Endothelial cell of umbilical vein (primary cell): ENCODE measurements at places on chromosomes 1 and 21. TPM values are rescaled to one million over a fixed set of nuclear protein-coding genes. Genes with fewer than 3 reads are reported as not detected.

- DNase-seq = no peak
These were observed 36.2 kb downstream of the CEP350 start for GRCh38 chr1:179990847-179991246.

DNA sequence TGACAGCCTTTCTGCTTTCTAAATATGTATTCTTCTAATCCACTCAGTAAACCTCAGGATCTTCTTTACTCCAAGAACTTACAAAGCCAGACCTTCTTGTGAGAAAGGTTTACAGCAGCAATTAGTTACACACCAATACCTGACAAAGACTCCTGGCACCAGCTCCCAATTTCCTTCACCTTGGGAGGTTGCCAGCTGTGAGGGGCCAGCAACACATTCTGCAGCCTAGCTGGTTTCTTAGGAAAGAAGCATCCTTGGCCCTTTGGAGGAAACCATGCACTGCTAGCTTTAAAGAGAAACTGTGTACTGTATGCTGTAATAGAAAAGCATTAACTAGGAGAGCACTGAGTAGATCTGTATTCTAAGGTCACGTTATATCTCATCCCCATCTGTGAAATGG lies 10.8 kb downstream of the FYB2 start:
- DNase-seq = no peak

DNA sequence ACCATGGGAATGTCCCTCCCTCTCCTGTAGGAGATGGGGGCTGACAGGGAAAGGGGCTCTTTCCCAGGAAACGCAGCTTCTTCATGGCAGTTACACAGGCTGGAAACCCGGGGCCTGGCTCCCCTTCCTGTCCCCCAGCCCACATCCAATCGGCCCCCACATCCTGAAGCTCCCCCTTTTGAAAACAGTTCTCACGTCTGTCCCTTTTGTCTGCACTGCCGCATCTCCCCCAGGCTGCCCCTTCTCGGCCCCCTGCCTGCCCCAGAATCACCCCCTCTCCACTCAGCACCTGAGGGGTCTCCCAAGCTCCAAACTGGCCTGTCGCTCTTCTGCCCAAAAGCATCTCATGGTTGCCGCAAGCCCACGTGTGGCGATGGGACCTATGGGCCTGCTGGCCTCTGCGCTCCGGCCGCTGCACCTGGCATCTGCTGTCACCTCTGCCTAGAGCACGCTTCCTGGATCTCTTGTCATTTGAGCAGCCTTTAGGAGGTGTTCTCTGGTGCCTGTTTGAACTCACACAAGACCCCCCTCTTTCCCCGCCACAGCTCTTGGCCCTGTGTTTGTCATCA lies 867 bp downstream of the SLC1A7 start:
- DNase-seq = no peak

GRCh38 chr21:26888256-26888655 lies 43.0 kb upstream of the ADAMTS1 start:
- DNase-seq = no peak

DNA sequence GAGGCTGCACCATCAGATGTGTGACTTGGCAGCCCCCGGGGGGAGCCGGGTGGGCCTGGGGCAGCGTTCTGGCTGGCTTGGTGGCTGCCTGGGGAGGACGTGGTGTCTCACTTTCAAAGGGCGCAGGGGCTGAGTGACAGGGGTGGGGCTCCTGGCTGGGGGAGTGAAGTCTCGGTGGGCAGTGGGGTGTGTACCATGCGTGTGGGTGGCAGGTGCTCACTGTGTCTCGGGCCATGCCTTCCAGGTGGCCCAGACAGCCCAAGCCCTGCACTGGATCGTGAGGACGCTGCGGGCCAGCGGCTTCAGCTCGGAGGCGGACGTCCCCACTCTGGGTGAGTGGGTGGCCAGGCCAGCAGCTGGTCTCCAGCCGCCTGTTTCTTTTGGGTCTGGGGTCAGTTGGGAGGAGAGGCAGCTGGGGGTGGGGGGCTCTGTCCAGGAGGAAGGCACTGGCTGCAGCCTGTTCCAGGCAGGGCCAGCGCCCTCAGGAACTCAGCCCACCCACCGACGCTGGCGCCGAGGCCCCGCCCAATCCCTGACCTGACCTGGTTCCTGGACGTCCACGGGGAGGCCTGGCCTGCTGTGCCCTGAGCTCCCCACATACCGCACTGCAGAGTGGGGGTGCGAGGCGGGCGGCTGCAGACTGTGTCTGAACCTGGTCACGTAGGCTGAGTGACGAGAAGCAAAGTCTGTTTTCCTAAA lies 30.6 kb upstream of the LRRC3 start:
- DNase-seq = no peak

GRCh38 chr1:36350659-36351226 lies 27.3 kb upstream of the EVA1B start:
- peak; percentile 85 for DNase-seq

DNA sequence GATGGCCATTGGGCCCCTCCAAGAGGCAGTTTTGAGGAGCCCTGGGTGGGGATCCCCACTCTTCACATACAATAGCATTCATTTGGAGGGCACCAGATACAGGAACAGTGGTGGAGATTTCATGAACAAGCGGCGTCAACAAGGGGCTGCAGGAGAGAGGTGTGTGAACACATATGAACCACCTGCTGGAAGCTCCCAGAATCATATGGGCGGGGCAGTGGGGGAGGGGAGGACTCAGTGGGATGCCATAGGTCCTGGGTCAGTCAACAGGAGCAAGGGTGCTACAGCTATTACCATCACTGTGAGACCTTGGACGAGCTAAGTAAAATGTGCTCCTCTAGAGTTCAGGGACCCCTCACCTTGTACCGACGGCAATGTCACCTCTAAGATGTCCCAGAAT lies 100.4 kb upstream of the IRF2BP2 start:
- no peak for DNase-seq

DNA sequence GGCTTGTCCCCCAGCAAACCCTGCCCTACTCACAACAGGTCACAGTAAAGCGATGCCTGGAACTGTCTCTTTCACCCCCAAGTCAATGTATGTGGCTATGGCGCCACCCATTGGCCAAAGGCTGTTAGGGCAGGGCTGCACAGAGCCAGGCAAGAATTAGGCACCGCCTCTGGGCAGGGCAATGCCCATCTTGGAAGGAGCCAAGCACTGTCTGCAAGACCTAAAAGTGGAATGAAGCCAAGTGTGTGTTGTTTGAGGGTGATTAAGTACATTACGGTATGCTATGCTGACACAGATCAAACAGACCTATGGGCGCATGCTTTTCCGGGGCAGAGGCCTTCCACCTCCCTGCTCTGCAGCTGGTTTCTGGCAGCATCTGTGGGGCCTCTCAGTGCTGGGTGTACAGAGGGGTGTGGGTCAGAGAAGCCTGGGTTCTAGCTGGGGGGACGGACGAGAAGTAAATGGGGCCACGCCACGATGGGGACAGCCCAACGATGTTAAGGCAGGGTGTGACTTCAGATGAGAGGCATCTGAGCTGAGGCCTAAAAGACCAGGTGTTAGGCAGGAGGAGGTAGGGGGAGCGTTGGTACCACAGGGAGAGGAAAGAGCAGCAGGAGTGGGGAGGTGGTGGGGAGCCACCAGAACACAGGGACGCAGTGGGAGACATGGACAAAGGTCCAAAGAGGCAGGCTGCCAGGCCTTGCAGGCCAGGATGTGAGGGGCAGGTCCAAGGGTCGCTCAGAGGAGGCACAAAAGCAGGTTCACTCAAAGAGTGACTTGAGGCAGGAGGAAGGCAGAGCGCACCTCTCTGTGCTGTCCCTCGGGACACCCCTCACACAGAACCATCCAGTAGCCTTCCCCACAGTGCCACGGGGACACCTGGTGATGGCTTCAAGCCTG lies 49.8 kb downstream of the ACOT7 start:
- peak; percentile 67 for DNase-seq

DNA sequence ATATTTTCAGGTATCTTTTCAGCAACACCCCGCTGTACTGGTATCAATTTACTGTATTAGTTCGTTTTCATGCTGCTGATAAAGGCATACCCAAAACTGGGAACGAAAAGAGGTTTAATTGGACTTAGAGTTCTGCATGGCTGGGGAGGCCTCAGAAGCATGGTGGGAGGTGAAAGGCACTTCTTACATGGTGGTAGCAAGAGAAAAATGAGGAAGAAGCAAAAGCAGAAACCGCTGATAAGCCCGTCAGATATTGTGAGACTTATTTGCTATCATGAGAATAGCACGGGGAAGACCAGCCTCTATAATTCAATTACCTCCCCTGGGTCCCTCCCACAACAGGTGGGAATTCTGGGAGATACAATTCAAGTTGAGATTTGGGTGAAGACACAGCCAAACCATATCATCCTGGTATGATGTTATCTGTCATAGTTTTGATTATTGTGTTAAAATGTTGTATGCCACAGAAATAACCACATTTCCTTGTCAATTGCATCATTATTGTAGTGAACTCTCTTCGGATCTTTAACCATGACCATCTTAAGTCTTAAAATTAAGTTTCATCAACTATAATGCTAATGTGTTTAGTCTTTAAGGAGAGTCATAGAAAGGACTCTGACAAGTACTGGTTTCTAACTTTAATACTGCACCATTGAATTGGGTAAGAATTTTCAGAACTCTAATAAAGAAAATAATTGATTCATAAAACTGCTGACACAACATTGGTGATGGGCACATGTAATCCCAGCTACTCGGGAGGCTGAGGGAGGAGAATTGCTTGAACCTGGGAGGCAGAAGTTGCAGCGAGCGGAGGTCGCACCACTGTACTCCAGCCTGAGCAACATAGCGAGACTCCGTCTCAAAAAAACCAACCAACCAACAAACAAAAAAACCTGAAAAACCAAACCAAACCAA lies 58.2 kb downstream of the TBX19 start:
- DNase-seq = no peak

Gene TSTD1
- total RNA-seq = 8.9 and 12.5 TPM in 2 replicates

- no peak for DNase-seq
These were observed 31.3 kb downstream of the KIRREL1 start for GRCh38 chr1:158024737-158025136.

Gene ZBTB8A
- total RNA-seq = 9.1 and 9.6 TPM in 2 replicates

Gene ZNF683
- not detected in 2 replicates for total RNA-seq

DNA sequence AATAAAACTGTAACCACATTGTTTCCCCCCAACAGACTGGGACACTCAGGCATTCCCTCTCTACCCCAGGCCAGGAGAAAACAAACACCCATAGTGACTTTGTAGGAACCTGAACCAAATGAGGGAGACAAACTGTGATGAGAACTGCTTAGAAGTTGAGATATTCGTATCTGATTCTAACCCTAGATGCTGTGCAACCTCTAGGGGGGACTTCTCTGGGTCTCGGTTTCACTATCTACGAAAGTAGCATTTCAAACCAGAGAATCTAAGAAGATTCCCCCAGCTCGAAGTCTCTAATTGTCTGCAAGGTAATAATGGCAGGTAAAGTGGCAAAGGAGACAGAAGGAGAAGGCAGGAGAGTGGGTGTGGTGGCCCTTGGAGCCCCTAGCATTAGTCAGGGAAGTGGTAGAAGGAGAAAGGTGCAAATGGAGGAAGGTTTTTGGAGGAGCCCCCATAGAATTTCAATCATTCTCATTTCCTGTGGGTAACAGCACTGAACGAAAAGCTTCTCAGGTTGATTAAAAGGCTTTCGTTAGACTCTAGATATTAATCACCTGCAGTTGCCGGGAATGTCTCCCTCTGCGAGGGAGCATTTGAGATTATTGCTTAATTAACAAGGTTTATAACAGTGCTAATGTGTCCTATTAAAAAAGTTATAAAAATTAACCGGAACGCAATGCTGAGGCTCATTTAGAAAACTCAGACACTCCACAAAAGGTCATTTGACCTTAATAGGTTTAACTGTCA lies 46.4 kb downstream of the BEND5 start:
- no peak for DNase-seq

DNA sequence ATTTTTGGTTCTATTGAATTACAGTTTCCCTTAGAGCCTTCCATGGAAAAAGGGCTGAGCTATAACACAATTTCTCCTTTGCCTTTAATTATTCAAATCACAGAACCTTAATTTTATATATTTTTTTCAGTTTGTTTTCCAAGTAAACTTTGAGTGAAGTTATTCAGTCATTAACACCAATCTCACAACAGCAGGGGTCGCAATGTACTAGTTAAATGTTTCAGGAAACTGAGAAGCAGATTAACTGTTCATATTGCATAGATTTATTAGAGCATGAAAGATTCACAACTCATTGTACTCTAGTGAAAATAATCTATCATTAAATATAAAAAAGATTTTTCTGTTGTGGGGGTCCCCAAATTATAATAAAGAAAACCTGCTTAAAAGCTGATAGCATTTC lies 64.1 kb downstream of the KIFAP3 start:
- DNase-seq = peak; percentile 48

- no peak for DNase-seq
These were observed 77.4 kb downstream of the HLX start for GRCh38 chr1:220956501-220957232.

GRCh38 chr1:109493805-109494539 lies at the start of gene CYB561D1:
CYB561D1 (plus strand) TSS chr1:109494094; CDS start chr1:109494140, 46 bp downstream.
- peak; percentile 91 for DNase-seq

DNA sequence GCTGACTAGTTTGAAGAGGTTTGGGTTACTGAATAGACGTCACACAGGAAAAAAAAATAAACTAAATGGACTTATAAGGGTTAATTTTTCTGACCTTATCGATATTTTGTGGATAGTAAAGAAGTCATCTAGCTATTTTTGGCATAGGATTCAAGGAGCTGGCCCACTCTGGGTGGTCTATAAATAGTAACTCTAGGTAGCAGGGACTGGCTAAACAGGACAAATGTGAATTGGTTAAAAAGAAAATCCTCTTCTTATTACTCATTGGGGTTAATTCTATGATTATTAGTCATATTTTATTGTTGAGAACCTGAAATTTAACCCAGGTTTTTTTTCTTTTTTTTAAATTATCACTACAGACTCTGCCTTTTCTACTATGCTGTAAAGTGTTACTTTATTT lies 61.7 kb downstream of the ATF6 start:
- DNase-seq = no peak

DNA sequence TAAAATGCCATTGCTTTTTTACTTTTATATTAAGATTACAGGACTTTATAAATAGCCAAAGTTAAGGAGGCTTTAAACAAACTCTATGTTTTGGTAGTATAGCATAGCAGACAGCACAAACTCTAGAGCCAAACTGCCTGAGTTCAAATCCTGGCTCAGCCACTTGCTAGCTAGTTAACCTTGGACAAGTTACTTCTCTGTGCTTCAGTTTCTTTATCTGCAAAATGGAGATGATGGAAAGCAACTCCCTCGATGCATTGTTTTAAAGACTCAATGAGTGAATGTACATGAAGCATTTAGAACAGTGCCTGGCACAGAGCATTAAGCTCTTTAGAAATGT lies 21.3 kb downstream of the C1QB start:
- no peak for DNase-seq

Gene GBP7
- not detected in 2 replicates for total RNA-seq

Gene OR6N1
- not detected in 2 replicates for total RNA-seq

Gene PCAT6
- total RNA-seq = 1.5 and 1.7 TPM in 2 replicates

Gene COL9A2
- total RNA-seq = 0.64 and 1.3 TPM in 2 replicates

DNA sequence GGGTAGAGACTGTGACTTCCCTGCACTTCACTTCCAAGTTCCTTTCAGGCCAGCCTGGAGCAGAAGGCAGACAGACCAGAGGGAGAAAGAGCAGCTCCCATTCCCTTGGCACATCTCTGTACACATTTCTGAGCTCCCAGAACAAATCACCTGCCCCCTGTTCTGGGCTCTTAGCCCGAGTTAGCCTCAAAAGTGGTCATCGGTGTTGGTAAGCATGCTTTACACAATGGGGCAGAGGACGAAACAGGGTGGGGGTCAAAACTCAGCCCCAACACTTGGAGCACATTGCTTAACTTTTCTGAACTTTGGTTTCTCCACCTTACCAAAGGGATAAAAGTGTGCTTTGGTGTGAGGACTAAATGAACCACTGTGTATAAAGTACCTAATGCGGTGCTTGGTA lies 98.7 kb downstream of the DAB1 start:
- no peak for DNase-seq

Gene HUNK
- total RNA-seq = not detected in 2 replicates

- DNase-seq = no peak
These were observed 21.6 kb downstream of the FAM151A start for GRCh38 chr1:54601730-54602129.
